HCT116 (cell line): ENCODE measurements at places on chromosomes 2 and 18.

GRCh38 chr2:98134172-98135005 is 47.4 kb downstream of the VWA3B start:
- DNase-seq, result no peak

- no peak for DNase-seq
Observed at GRCh38 chr18:49303379-49303778, 157.1 kb downstream of the DYM start.

DNA sequence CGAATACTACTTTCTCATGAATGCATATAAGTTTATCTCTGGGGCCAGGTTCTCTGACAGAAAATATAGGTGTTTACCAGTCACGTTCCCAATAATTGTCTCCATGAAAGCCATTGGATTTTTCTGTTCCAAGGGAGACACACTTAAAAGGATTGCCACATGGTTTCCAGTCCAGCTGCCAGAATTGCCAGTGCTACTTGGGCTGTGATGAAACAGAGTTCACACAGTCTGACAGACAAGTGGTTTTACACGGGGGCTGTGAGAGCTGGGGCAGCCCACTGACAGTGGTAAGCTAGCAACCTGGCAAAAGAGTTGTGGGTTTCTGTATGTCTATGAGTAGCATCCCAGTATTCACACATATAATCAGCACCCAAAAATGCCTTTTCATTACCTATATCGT is 27.7 kb upstream of the ATRAID start:
- no peak for DNase-seq

DNA sequence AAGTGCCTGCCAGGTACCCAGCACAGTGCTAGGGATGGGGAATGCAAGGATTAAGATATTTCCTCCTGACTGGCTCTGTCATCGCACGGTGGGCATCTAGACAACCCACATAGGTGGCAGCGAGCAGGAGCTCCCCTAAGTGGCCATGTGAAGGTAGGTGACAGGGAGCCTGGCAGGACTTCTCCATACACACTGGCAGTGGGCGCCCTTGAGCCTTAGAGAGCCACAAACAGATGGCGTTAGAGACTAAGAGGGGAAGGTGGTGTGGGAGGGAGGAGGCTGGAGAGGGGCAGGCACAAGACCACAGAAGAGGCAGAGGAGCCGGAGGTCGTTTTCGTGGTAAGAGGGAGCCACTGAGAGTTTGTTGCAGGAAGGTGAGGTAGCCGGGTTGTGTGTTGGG is 15.2 kb downstream of the PRELID3A start:
- DNase-seq, result no peak

GRCh38 chr2:72127401-72128058 is 20.1 kb downstream of the CYP26B1 start:
- no peak for DNase-seq
